Stimulated activated CD8-positive, alpha-beta memory T cell treated with anti-CD3 and anti-CD28 coated beads, Interleukin-4, amount 100 ng/mL, for 1 hour (primary cell): ENCODE measurements at places on chromosomes 11 and 22.

DNA sequence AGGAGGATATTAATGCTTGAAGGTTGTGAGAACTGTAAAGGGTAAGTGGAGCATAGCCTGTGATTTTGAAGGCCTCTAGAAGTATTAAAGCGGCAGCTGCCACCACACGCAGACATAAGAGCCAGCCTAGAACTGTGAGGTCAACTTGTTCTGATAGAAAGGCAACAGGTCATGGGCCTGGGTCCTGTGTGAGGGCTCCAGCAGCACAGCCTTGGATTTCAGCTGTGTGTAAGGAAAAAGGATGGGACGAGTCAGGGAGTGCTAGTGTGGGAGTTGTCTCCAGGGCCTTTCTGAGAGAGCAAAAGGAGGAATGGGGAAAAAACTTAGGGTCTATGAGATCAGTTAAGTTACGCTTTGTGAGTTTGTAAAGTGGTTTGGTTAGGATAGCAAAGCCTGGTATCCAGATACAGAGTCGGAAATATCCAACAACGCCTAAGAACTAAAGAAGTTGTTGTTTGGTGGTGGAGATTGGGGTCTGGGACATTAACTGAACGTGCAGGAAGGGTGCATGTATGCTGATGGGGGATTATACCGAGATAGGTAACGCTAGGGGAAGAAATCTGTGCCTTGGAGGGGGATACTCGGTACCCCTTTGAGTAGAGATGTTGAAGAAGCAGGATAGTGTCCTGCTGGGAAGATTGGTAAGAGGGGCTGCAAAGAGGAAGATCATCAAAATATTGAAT is 17.4 kb upstream of the ANO1 start:
- no peak for DNase-seq

DNA sequence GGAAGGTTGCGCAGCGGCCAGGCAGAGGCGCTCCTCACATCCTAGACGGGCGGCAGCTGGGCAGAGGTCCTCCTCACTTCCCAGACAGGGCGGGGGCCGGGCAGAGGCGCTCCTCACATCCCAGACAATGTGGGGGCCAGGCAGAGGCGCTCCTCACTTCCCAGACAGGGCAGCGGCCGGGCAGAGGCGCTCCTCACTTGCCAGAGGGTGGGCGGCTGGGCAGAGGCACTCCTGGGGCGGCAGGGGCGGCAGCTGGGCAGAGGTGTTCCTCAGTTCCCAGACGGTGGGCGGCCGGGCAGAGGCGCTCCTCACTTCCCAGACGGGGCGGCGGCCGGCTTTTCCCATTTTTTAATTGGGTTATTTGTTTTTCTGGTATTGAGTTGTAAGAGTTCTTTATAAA is 20.2 kb upstream of the PTS start:
- DNase-seq: no peak

DNA sequence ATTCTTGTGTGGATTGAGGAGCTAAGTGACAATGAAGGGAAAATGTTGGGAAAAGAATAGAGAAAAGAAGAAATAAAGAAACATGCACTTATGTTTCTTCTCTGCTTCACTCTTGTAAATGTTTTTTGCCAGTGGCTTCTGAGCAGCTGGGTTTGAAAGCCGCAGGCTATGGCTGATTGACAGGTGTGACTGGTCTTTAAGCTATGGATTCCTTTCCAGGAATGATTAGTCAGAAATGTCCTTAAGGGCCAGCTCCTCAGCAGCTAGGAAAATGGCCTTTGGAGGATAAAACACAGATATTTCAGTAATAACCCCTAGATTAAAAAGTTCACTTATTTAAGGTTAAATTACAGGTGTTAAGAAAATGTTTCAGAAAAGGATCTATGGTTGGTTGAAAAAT is 6.5 kb upstream of the USP28 start:
- DNase-seq: no peak

DNA sequence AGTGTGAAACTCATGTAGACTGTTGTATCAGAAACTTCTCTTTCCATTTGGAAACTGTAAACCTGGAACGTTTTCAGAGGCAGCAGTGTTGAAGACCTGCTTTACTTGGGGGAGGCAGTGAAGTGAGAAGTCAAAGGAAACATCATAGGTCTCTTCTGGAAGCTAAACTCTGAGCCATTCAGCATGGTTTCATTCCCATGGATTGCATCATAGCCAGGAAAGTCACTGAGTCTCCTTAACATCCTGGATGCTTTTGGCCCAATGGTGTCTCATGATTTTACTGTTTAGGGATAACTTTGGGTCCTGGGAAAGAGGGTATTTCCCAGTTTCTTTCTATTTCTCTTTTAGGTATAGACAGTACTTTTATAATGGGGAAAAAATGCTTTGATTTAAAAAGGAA is 153.2 kb upstream of the E2F8 start:
- no peak for DNase-seq

- no peak for DNase-seq
Observed at GRCh38 chr22:32811788-32812545, 10.5 kb downstream of the TIMP3 start.

- no peak for DNase-seq
Observed at GRCh38 chr22:30906411-30906810, 62.2 kb downstream of the MORC2 start.

- DNase-seq: no peak
Observed at GRCh38 chr11:76768088-76768908, 14.9 kb upstream of the TSKU start.

DNA sequence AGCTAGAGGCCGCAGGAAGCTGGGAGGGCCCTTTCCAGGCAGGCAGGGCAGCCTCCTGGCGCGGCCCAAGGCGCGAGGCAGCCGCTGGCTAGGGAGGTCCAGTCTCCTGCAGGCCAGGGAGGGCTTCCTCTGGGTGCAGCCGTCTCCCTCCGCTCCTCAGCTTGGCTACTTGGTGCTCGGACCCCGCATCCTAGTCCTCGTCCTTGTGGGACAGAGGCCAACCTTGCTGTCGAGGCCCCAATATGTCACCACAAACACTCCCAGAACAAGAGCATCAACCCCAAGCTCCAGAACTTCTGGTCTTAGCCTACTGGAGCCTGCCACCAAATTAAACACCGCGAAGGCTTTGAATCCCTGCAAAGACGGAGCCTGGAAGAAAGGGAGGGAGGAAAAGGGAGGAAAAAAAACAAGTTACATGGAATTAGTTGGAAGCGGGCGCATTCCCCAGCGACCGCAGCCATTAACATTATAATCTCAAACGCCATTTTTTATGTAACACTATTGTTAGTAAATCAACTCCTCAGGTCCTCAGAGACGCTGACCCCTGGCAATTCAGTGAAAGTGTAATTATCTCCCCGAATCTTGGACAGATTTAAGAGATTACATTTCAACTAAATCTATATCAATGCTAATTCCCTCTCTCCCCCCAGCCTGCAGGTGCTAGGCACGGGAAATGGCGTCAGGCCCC is 12.7 kb upstream of the PAX6 start:
- DNase-seq: no peak
